ENCODE measurements at places on chromosomes 11 and 22. TPM values are rescaled to one million over a fixed set of nuclear protein-coding genes. Genes with fewer than 3 reads are reported as not detected.
A peak's percentile ranks its signal among the peaks of the same experiment; 100 is the strongest.

DNA sequence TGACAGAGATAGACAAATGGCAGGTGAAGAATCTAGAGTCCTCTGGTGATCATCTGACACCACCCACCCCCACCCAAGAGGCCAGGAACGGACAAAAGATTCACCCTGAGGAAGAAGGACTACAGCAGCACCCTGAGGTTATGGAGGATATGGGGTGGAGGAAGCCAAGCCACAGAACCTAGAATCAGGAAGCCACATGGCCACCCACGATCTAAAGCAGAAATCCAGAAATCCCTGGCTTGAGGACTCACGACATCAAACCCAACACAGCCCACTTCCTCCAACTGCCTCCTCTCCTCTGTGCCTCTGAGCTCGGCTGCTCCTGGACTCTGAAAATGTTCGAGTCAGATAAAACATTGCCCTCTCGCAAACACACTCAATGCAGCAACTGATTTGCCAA is 364.3 kb downstream of the SHANK2 start:
- DNase-seq = no peak

GRCh38 chr11:118672846-118673245 is 6.6 kb downstream of the TREH start:
- DNase-seq = no peak

DNA sequence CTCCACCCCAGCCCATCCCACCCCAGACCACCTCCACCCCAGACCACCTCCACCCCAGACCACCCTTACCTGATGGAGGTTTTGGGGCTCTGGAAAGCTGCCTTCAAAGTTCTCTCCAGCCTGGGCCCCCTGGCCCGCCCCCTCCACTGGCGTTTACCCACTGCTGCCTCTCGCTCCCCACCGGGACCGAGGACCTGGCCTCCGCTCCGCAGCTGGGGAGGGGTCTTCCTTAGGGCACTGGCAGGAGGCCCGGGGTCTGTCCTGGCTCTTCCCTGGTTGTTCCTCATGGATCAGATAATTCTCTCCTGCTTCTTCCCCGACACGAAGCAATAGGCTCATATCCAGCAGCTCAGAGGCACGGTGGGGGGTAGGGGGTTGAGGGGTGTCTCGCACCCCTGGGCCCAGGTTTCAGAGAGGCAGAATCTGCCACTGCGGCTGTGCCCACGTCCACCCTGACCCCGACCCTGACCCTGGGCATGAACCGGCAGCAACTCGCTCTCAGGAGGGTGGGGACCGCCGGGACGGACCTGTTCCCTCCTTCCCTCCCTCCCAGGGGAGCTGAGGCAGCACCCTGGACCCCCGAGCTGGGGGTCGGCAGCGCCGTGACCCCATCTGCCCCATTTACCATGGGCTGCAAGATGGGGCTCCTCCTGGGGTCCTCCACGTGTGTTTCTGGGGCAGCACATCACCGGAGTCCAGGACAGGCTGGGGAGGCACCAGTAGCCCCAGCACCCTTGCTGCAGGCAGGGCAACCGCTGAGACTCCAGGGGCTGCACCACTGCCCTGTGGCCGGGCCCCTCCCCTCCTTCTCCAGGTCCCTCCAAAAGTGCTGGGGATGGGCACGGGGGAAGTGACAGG is 12.9 kb downstream of the KRTAP5-5 start:
- DNase-seq = no peak

GRCh38 chr11:108497317-108498045 is 703 bp downstream of the POGLUT3 start:
- peak; percentile 96 for DNase-seq

GRCh38 chr11:24709928-24710565 is 213.2 kb downstream of the LUZP2 start:
- DNase-seq = no peak

GRCh38 chr11:109954534-109954933 is 138.7 kb upstream of the ZC3H12C start:
- no peak for DNase-seq

DNA sequence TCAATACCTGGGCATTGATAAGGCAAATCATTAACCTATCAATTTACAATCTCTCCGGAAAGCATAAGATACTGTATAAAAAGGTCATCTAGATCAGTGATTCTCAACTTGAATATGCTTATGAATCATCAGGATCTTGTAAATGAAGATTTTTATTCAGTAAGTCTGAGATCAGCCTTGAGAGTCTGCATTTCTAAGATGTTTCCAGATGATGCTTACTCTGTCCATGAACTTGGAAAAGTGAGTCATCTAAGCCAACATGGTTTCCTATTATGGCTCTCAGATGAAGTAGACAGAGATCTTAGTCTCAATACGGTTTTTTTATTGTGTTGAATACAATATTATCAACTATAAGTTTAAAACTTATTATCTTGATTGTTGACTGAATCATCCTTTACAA is 226.4 kb upstream of the KIRREL3 start:
- DNase-seq = no peak

DNA sequence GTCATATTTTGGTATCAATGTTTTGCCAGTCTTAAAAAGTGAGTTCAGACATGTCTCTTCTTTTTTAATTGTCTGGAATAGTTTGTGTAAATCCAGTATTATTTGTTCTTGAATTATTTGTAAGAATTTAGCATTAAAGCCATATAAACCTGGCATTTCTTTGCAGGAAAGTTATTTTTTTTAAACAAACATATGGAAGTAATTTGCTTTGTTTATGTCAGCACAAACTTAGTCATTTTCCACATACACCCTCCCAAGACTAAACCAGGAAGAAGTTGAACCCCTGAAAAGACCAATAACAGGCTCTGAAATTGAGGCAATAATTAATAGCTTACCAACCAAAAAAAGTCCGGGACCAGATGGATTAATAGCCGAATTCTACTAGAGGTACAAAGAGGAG is 9.1 kb upstream of the CCDC81 start:
- no peak for DNase-seq

- DNase-seq = no peak
Measured at GRCh38 chr11:70762810-70763209, 364.5 kb downstream of the CTTN start.

DNA sequence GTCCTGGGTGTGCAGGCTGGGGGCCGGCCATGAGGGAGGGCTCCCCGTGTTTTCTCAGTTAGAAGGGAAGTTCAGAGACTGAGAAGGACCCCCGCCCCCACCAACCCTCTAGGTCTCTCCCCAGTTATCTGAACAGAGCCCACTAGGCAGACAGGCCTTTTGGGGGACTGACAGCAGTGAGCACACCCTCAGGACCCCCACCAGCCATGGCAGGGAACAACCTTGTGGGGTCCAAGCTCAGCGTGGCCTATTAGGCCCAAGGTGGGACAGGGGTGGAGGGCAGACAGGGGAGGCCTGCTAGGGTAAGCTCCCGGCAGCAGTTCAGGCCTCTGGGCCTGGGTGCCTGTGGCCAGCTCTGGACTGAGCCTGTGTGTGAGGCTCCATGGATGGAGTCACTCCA is 5.6 kb downstream of the LRRC75B start:
- DNase-seq = no peak

- DNase-seq = no peak
Measured at GRCh38 chr11:69578167-69578566, 62.8 kb upstream of the CCND1 start.

EFCAB6 gene
- total RNA-seq = 8.4 TPM

APOL3 gene
- total RNA-seq = 10.4 TPM

OR10G8 gene
- not detected for total RNA-seq

PHF21B gene
- not detected for total RNA-seq

SLC22A9 gene
- not detected for total RNA-seq

VWCE gene
- total RNA-seq = 4.5 TPM

LMO1 gene
- total RNA-seq = not detected

SPDYC gene
- total RNA-seq = not detected

APOBEC3C gene
- 8.0 TPM for total RNA-seq

RIBC2 gene
- 0.30 TPM for total RNA-seq

PGA5 gene
- total RNA-seq = not detected

LINC01488 gene
- total RNA-seq = not detected
